ENCODE measurements at places on chromosomes 7 and 10.

DNA sequence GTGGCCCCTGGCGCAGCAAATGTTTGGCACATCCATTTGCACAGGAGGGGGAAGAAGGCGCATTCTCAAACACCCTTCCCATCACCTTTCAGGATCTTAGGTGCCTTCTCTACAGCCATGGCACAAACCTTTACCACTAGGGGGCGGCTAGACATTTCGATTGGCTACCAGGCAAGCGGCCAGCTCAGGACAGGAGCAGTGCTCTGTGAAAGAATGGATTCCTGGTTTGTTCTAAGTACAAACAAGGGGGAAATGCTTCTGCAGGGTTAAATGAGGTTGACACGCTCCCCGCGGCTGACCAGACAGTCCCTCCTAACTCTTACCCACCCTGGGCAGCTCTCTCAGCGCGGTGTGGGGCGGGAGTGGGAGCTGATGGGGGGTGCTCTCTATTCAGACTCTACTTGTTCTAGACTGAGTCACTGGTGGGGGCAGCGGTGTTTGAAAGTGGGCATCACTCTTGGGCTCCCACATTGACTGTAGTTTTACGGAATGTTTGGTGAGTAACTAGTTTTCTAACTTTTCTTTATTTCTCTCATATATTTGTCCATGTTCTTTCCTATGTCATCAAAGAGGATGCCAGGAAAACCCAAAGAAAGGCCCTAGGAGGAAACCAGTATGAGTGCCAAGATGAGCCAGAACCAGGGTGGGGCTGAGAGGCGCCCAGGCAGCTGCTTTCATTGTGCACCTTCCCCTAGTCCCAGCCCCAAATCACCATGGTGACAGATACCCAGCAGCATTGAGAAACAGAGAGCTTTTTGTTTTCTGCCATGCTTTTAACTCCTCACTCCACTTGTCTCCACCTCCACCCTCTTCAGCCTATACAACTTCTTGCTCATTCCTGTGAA, 61.4 kb upstream of the GPR158 start:
- peak; percentile 64 for DNase-seq

- DNase-seq = peak; percentile 46
Measured at GRCh38 chr7:36723951-36724664, at the start of gene AOAH. Gene AOAH, minus strand, starts transcription at chr7:36724494. Its CDS starts 346 bp downstream, at chr7:36724148.

- peak; percentile 40 for DNase-seq
Measured at GRCh38 chr10:46525177-46525823, 31.2 kb downstream of the GPRIN2 start.

DNA sequence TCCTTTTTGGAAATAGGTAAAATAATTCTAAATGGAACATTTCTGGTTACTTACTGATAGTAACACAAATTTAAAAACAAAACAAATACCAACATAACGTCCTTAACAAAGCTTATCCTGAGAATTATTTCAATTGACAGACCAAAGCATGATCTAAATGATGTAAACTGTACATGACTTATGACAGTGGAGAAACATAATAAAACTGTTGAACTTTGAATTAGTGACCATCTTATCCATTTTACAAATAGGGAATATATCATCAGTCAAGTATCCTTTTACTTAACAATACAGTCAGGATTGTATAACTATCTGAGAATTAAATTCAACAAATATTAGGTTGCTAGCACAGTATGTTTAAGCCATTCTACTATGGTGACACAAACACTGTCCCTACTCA, 2.4 kb downstream of the IPMK start:
- DNase-seq = no peak

DNA sequence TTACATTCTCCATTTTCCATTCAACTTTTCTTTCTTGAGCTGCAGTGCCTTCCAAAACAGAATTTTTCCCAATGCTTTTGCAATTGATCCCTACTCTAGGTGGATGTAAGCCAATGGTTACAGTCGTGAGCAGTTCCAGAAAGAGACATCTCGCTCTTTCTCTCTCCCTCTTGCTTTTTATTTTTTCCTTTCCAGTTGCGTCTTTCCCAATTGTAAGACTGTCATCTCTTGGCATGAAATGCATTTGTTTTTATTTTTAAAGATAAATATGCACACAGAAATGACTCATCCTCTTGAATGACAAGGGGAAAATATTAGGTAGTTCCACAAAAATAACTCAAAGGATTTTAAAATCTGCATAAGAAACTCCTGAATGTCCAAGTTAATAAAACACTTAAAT, 25.1 kb downstream of the GLI3 start:
- DNase-seq = no peak

DNA sequence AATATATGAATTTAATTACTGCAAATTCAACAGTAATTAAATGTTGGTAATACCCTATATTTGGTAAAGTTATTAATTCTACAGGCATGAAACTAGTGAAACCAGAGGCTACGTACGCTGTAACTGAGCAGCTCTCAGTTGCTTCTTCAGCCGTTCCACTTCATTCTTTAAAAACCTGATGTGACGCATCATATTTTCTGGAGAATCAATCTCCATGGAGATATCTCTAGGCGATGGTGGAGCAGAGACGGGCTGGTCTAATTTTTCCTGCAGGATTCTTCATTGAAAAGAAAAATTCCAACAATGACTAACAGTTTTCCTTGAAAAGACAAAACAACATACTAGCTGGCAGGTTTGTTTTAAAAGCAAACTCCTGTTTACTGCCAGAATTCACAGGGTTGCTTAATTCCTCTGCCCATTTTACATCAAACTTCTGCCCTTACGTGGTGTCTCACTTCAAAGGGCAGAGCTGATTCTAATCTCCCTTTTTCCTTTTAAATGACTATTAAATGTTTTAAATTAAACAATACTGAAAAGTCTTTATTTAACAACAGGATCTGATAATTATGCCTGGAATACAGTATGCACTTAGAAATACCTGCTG, 59.4 kb upstream of the MRLN start:
- DNase-seq = no peak

DNA sequence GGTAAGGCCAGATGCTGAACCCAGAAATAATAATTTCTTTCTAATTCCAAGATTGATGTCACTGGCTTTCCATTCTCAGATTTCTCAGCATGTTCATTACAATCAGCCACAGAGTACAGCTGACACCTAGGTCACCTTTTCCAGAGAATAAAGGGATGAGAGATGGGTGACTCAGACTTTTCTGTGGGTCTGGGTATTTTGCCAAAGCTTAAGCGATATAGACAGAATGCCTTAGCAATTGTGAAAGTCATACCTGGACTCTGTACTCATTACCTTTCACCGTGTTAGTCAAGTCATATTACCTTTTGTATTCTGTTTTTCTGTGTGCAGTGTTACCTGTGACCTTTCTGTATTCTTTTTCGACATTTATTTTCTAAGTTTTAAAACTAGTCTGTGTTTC, 10.6 kb upstream of the PRTFDC1 start:
- DNase-seq = no peak

DNA sequence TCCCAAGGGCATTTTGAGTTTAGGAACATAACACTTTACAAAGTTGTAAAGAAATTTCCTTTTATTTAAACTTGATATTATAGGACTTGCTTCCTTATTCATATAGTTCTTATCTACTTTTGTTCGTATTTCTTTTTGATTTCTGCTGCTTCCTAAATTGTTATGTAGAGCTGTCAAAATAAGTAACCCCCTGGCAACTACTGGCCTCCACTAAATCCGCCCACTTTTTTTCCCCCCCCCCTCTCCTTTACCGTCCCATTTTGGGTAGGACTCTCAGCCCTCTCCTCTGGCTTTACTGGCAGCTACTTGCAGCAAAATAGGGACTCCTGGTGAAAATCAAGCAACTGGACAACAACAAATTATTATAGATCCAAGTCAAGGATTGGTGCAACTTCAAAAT, 1.1 kb downstream of the SP4 start:
- DNase-seq = no peak

DNA sequence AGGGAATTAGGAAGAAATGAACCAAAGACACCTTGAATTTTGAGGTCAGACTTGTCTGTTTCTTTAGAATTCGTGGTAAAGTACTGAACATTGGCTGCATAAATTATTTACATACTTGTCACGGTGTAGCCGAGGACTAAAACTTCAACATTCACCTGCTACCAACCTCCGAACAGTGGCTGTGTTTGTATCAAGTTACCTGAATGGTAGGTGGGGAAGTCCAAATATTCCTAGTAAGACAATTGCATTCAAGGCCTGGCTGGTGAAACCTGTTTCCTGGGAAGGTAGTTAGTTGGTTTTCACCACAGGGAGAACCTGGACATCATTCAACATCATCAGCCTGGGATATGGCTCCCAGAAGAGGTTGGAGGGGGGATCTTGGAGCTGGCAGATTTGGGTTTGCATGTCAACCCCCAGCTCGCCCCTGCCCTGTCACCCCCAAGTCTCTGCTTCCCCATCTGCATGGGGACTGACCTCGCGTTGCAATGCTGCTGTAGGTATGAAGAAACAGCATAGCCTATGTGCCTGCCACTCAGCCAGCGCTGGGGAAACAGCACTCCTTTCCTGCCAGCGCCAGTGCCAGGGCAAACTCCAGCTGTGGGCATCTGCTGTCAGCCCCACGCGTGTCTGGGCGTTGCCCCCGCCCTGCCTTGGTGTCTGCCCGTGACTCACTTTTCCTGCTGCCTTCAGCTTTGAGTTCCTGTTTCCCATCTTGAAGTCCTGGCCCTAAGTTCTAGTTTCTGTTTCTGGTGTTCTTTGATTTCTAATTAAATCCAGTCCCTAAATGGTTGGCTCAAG, 12.7 kb upstream of the LARP4B start:
- DNase-seq = no peak

DNA sequence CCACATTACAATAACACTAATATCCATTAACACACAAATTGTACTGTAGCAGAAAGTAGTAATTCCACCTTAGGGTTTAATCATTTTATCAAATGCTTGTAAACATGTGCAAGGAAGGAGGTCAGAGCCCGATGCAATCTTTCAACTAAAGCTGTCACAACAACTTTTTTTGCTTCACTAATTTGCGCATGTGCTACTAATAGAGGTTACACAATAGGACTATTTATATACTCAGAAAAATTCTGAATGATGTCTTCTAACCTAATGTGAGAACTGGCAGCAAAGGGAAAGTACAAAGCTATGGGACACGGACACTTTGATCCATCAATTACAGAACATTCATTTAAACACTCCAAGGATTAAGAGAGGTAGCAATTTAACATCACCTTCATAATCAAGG, 244.4 kb downstream of the CHCHD3 start:
- DNase-seq = no peak

GRCh38 chr7:83038787-83039186, 123.9 kb downstream of the PCLO start:
- DNase-seq = no peak

- DNase-seq = no peak
Measured at GRCh38 chr7:18577096-18577771, 81.7 kb downstream of the HDAC9 start.

DNA sequence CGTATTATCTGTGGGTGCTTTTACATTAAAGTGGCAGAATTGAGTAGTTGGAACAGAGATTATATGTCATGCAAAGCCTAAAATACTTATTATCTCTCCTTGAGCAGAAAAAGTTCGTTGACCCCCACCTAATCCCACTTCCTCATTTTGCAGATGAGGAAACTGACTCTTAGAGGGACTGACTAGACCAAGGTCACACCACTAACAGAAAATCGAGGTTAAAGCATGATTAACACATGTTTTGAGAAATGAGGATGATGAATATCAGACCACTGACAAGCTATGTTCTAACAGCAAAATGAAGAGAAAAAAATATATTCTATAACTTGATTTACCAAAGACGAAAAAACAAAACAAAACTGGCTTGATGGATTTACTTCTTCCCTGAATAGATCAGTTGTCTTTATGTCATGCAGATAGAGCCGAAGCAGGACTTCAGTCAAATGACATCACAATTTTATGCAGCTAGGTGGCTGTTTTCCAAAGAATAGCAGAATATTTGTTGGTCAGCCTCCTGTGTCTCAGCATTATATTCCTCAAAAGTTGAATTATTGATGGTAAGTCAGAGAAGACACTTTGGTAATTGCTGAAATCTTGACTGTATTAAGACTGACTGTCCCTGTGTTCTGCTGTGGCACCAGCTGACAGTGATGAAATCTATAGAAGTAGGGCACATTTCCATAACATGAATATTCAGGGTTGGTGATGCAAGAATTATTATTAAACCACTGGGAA, 24.2 kb upstream of the SMIM30 start:
- DNase-seq = no peak

GRCh38 chr10:80265740-80266512, 23.5 kb downstream of the MAT1A start:
- DNase-seq = no peak

GRCh38 chr7:19984231-19984632, 210.8 kb upstream of the TMEM196 start:
- no peak for DNase-seq

- DNase-seq = no peak
Measured at GRCh38 chr10:18216482-18216881, 76.3 kb downstream of the CACNB2 start.

- peak; percentile 34 for DNase-seq
Measured at GRCh38 chr7:26457696-26458327, 166.2 kb downstream of the SNX10 start.
